Activated naive CD4-positive, alpha-beta T cell treated with anti-CD3 and anti-CD28 coated beads, Interleukin-2, amount 10 ng/mL, durations not matched to agents 5 hours and 36 hours (primary cell): ENCODE measurements at places on chromosomes 2 and 18. TPM values are rescaled to one million over a fixed set of nuclear protein-coding genes. Genes with fewer than 3 reads are reported as not detected.

Gene FBLN7
- 17.3 TPM for total RNA-seq

Gene BMP10
- total RNA-seq = not detected

Gene VIL1
- not detected for total RNA-seq

Gene INHBB
- not detected for total RNA-seq

Gene AFF3
- 12.2 TPM for total RNA-seq

Gene FAHD2B
- total RNA-seq = 20.5 TPM

Gene ALLC
- total RNA-seq = not detected

Gene LOXHD1
- total RNA-seq = 0.02 TPM

Gene ACMSD
- total RNA-seq = not detected

Gene MYCN
- 0.20 TPM for total RNA-seq

Gene CLEC4F
- not detected for total RNA-seq

Gene HSBP1L1
- 18.6 TPM for total RNA-seq

Gene SIGLEC15
- not detected for total RNA-seq

Gene CHRNG
- total RNA-seq = not detected

Gene B4GALT6
- 0.86 TPM for total RNA-seq

Gene CHRND
- not detected for total RNA-seq

Gene TMEM182
- 1.8 TPM for total RNA-seq

Gene AMER3
- total RNA-seq = not detected

Gene ACADL
- total RNA-seq = not detected

Gene GAREM1
- total RNA-seq = not detected

Gene GREB1L
- not detected for total RNA-seq

Gene CSRNP3
- total RNA-seq = not detected

Gene WNT10A
- 0.10 TPM for total RNA-seq

Gene SIX2
- not detected for total RNA-seq

Gene MC2R
- not detected for total RNA-seq

Gene SLC14A1
- total RNA-seq = 3.3 TPM

Gene PRPF40A
- 94.3 TPM for total RNA-seq

Gene FHOD3
- not detected for total RNA-seq

Gene KRTCAP3
- 7.4 TPM for total RNA-seq

Gene TMSB10
- total RNA-seq = 6,453 TPM

Gene FNDC4
- total RNA-seq = 0.22 TPM

Gene CCDC150
- 9.2 TPM for total RNA-seq

Gene FAM237A
- not detected for total RNA-seq

Gene RALB
- total RNA-seq = 62.9 TPM

Gene RNU2-63P
- 13.3 TPM for total RNA-seq

Gene CD226
- 65.4 TPM for total RNA-seq

Gene CPO
- total RNA-seq = not detected

Gene FOXI3
- not detected for total RNA-seq
